ENCODE measurements at places on chromosomes 2 and 18.

- DNase-seq: no peak
Observed at GRCh38 chr2:146661473-146662096, 1183.2 kb upstream of the ACVR2A start.

DNA sequence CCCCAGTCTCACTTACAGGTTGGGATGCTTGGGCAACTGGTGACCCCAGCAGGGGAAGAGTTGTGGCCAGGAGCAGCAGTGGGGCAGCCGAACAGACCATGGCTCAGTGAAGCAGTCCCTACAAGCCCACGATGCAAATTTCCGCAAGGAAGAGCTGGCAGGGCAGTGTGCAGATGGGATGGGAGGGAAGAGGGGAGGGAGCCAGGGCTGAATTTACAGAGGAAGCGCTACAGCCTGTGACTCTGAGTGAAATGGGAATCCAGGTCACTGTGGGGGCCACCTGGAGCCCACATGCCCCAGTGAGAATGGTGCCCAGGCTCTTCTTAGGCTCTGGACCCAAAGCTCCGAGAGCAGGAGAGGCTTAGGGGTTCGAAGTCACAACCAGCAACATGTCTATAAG lies 27.0 kb upstream of the SELENOI start:
- no peak for DNase-seq

DNA sequence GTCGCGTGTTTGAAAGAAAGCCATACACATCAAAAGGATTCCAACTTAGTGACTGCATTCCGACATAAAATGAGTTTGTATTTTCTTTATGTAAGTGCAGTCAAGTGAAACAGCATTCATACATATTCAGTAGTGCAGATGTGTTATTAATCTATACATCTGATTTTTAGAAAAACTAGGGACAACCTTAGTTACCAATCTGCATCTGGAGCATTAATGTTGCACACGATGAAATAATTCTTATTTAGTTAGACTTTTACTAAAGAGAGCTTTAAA lies 1.9 kb downstream of the GORASP2 start:
- no peak for DNase-seq

DNA sequence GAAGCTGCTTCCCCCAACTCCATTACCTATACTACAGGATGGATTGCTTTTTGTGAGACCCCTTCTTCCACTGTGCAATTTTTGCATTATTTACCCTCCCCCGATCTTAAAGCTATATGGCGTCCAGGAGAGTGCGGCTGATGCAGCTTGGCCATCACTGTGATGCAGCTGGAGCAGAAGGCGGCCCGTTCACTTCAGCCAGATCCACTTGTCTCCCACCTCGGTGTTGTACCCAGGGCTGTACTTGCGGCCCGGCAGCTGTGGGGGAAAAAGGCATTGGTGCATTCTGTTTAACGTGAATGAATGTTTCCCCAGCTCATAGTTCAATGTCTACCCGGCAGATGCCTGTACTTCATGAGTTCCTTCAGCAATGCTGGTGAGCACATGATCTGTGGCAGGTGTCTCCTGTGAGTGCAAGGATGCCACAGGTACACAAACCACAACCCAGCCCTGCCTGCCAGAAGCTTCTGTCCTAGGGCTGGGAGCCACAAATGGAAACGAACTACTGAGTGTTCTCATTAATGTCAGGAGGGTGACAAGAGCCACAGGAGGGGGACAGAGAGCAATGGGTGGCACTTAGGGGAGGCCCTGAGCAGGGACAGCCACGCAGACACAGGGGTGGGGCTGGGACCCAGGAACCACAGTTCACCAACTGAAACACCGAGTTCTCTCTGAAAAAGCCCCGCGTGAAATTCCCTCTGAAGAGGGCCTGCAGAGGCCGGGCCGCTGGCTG lies 64.0 kb downstream of the NDUFA10 start:
- peak; percentile 2 for DNase-seq

- DNase-seq: no peak
Observed at GRCh38 chr2:173290046-173290445, 64.6 kb upstream of the CDCA7 start.
